ENCODE measurements at places on chromosomes 5 and 9.

GRCh38 chr9:133713150-133713959 lies 24.8 kb downstream of the SARDH start:
- DNase-seq, result no peak

GRCh38 chr9:82513242-82513751 lies 524.7 kb downstream of the SPATA31D1 start:
- no peak for DNase-seq

GRCh38 chr5:159184236-159184635 lies 25.1 kb downstream of the RNF145 start:
- no peak for DNase-seq

GRCh38 chr5:159504857-159505304 lies 174.6 kb upstream of the IL12B start:
- DNase-seq, result no peak

- DNase-seq, result no peak
Observed at GRCh38 chr5:96743065-96743768, 64.5 kb downstream of the ERAP1 start.

DNA sequence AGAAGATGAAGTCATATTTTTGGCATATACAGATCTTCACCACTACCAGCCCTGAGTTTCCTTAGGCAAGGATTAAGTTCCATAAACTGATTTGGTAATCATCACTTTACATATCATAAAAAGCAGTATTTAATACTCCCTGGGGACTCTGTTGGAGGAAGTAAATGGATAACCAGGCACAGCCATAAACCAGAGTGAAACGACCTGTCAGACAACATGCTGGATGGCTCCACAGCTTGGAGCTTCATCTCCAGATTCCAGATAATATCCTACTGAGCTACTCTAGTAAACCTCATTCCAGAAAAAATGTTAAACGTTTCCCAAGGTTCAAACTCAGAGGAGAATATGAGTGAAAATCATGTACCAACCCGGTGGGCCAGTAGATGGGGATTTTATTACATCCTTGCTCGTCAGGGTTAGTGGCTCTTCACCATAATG lies 109.2 kb downstream of the BASP1 start:
- no peak for DNase-seq

- no peak for DNase-seq
Observed at GRCh38 chr5:68407311-68408239, 192.0 kb downstream of the PIK3R1 start.

DNA sequence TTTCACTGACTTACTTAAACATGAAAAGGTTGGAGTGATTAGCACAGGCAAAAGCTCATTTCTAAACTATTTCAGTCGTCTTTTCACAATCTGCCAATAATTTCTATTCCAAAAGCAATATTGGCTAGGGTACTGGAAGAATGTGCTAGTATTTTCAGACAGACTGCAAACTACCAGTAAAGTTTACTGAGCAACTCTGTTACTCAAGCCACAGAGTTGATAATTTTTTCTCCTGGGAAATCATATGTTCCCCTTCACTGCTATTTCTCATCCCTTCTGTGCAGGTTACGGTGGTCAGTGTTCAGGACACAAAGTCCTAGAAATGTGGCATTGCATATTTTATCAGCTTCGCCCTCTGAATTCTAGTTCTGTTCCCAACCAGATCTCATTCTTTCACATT lies 343.3 kb upstream of the TNC start:
- DNase-seq, result no peak

DNA sequence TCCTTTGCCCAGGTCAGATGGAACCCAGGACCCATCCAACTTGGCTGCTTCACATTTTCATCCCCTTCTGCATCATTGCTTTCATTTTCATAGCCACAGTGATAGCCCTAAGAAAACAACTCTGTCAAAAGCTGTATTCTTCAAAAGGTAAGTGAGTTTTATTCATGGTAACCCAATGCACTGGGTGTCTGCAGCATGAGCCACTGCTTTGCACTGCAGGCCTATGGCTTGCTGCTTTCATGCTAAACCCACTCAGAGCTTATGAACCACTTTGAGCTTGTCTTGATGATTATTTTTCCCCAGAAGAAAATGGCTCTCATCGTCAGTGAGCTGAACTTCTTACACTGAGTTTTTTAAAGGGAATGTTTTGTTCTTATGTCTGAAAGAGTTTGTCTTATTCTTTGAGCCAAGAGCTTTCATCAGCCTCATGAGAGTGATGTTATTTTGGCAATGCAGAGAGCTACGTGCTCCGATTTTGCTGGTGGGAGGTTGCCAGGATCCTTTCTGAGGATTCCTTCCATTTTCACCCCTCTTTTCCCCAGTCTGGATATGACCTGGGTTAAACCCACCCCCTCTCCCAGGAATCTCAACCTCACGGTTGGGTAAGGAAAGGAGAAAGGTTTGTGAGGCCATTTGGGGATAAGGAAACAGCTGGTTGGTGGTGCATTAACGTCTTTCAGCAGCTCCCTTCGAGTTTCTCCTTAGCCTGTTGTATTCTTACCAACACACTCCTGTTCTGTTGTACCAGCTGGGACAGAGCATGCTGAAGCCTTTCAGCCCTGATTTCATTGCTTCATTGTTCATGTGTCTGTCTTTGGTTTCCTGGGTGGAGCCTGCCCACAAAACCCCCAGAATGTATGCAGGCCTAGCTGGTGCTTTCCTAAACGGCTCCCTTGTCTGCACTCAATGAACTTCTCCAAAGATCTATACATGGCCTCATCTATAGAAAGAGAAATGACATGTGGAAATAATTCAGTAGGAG lies 47.6 kb downstream of the PDCD1LG2 start:
- DNase-seq, result no peak

GRCh38 chr9:129285979-129286772 lies 108.1 kb upstream of the IER5L start:
- DNase-seq, result no peak

- DNase-seq, result no peak
Observed at GRCh38 chr5:106862450-106863193, 808.1 kb downstream of the EFNA5 start.

DNA sequence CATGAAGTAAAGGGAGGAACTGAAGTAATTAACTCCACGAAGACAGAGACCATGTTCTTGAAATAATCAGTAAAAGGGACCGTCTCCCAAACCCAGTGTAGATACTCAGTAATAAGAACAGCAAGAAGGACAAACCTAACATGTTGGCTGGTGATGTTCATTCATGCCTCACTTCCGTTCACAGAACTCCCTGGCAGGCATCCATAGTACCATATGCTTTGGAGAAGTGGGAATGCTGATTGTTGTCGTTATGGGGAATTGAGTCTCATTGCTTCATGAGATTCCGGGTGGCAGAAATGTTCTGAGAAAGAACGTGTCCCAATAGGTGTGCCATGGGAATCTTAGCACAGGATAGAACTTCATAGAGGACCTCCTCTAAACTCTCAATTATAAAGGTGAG lies 452.3 kb downstream of the ZSWIM6 start:
- DNase-seq, result no peak

GRCh38 chr5:142011572-142012185 lies 1.1 kb downstream of the GNPDA1 start:
- no peak for DNase-seq

DNA sequence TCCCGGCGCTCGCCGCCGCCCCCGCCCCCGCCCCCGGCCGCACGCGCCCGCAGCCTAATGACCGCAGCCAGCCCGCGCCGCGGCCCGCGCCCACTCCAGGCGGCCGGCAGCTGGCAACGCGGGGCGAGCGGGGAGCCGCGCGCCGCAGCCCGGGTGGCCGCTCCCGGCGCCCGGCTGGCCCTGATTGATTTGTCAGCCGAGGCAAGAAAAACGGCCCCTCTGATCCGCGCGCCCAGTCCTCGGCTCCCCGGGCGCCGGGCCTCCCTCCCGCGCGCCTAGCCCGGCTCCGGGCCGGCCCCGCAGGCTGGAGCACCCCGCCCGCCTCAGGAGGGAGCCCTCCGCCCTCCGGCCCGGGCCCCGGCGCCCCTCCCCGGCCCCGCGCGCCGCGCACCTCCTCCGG lies 11.9 kb upstream of the LHX2 start:
- no peak for DNase-seq

DNA sequence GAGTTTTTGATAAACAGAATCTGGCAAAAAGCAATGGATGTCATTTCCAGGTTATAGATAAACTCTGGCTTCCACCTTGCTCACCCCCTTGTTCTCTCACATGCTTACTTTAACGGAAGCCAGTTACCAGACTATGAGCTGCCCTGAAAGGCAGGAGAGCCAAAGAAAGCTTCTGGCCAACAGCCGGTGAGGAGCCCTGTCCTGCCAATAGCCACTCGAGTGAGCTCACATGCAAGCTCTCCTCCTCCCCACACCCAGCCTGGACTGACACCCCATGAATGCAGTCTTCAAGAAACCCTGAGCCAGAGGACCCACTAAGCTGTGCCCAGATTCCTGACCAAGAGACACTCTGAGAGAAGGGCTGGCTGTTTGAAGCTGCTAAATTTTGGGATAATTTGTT lies 14.4 kb upstream of the SMIM15 start:
- DNase-seq, result no peak

- no peak for DNase-seq
Observed at GRCh38 chr5:158155067-158155466, 296.1 kb upstream of the CLINT1 start.

DNA sequence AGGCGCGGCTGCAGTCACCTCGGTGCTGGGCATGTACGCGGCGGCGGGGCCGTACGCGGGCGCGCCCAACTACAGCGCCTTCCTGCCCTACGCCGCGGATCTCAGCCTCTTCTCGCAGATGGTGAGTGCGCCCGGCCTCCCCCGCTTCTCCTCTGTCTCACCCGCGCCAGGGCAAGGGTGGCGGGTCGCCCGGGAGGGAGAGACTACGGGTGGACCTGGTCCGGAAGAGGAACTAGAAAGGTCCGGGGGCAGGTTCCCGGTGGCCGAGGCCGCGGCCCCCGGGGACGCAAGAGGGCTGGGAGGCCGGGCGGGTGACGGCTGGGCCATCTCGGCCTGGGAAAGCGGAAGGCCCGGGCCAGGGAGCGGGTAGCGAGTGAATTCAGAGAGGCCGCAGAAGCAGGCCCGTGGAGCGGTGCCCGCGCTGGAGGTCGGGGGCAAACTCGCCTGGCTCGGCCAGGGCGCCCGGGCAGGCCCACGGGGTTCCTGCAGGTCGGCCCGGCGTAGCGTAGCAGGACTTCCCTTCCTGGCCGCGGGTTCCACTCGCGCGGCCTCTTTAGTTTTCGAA lies 711 bp downstream of the IRX1 start:
- DNase-seq, result no peak

- peak; percentile 38 for DNase-seq
Observed at GRCh38 chr9:107597743-107598217, 108.2 kb upstream of the KLF4 start.

- no peak for DNase-seq
Observed at GRCh38 chr5:78221964-78222451, 72.5 kb downstream of the AP3B1 start.

GRCh38 chr9:126428534-126429175 lies 102.0 kb downstream of the MVB12B start:
- DNase-seq, result no peak

DNA sequence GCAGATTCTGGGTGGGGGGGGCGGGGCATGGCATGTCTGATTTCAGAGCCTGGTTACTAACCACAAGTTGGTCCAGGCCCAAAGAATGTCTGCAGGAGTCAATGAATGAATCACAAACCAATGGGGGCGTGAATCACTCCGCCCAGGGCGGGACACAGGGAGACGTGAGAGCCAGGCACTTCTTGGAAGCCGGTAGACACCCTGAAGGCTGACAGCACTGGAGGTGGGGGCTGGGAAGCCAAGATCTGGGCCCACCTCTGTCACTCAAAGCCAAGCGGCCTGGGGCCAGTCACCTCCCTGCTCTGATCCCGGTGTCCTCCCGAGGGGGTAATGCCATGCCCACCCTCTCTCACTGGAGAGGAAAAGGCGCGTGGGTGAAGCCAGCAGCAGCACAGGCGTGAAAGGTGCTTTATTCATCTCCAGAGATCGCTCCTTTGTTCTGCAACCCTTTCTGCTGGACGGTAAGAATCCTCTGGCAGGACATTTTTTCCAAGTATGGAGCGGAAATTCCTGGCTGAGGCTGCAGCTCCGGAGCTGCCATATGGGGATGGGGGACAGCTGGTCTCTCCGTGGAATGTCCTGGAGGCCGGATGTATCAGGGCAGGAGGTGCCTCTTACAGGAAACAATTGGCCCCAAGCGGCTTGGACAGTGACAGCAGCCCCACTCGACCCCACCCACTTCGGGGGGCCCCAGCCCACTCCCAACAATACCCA lies 85.0 kb downstream of the STK10 start:
- DNase-seq, result no peak

DNA sequence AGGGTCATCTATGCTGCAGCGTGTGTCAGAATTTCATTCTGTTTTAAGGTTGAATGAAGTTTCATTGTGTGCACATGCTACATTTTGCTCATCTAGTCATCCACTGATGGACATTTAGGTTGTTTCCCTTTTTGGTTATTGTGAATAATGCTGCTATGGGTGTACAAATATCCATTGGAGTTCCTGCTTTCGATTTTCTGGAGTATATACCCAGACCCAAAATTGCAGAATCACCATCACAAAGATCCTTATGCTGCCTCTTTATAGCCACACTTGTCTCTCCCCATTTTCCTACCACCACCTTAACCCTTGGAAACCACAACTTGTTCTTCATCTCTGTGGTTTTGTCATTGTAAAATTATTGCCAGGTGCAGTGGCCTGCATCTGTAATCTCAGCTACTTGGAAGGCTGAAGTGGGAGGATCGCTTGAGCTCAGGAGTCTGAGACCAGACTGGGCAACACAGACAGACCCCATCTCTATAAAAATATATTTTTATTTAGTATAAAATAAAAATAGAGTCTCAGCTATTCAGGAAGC lies 166.2 kb downstream of the HSD17B3 start:
- DNase-seq, result no peak

DNA sequence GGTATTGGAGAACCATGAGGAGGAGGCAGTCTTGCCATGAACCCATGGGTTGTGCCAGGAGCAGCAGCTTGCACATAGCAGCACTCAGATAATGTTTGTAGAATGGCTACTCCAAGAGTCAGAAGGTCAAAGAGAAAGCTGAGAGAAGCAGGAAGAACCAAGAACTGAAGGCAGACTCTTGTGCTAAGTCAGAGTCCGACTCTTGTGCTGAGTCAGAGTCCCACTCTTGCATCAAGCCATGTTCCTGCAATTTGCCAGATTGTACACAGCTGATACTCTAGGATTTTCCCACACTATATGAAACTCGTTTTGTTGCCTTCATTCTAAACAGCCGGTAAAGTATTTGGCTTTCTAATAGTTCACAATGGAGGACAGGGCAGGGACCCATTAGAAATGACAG lies 26.2 kb upstream of the HSPA9 start:
- no peak for DNase-seq

DNA sequence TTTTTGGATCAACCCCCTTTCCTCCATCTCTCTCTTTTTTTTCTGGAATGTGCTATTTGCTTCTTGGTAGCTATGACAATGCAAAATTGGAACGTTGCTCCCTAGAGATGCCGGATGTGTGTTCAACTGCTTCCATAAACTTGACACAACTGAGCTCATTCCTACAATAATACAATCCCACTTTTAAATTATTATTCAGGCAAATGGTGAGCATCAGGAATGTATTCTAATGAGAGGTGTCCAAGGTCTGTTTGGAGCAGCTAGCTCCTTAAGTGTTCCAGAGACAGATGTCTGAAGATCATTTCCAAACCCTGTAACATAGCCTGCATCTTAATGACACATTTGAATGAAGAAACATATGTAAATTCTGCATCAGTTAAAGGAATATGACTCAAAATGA lies 518.4 kb downstream of the TAF11L14 start:
- no peak for DNase-seq
